Tracheal epithelial cell (primary cell): ENCODE measurements at places on chromosomes 1 and 21. TPM values are rescaled to one million over a fixed set of nuclear protein-coding genes. Genes with fewer than 3 reads are reported as not detected.

PRAMEF5 gene
- not detected in 2 replicates for total RNA-seq

GNAT2 gene
- 0.64 TPM in 1 of 2 replicates, not detected in the other for total RNA-seq

ETV3L gene
- not detected in 2 replicates for total RNA-seq

ATAD3C gene
- total RNA-seq: not detected in 2 replicates

SPOCD1 gene
- 1.5 and 15.2 TPM in 2 replicates for total RNA-seq
